ENCODE measurements at places on chromosomes 12 and 14. TPM values are rescaled to one million over a fixed set of nuclear protein-coding genes. Genes with fewer than 3 reads are reported as not detected.

The SLC6A15 gene
- not detected for polyA plus RNA-seq

The CMA1 gene
- polyA plus RNA-seq, result not detected

GRCh38 chr12:3646561-3647241, 106.2 kb downstream of the CRACR2A start:
- no peaks in the 10 kb centered on the region for H3K27me3 ChIP-seq
- peaks cover 62% of the 10 kb centered on the region for H3K36me3 ChIP-seq
- no peak overlapping the region for H3K27ac ChIP-seq
- H3K4me3 ChIP-seq, result no peak overlapping the region
- H3K4me1 ChIP-seq, result no peaks in the 10 kb centered on the region

- H3K27me3 ChIP-seq, result no peaks in the 10 kb centered on the region
- no peak overlapping the region for H3K27ac ChIP-seq
- peak; percentile 19 for DNase-seq
- no peak overlapping the region for H3K4me3 ChIP-seq
- H3K36me3 ChIP-seq, result no peaks in the 10 kb centered on the region
- H3K4me1 ChIP-seq, result peaks cover 4% of the 10 kb centered on the region
Measured at GRCh38 chr12:93135286-93136239, 206.5 kb upstream of the EEA1 start.

GRCh38 chr12:94670075-94670474, 19.7 kb upstream of the TMCC3 start:
- no peak overlapping the region for H3K27ac ChIP-seq
- H3K4me1 ChIP-seq, result no peaks in the 10 kb centered on the region
- peaks cover 5% of the 10 kb centered on the region for H3K27me3 ChIP-seq
- no peaks in the 10 kb centered on the region for H3K36me3 ChIP-seq
- H3K4me3 ChIP-seq, result no peak overlapping the region
- DNase-seq, result no peak

- H3K4me1 ChIP-seq, result no peaks in the 10 kb centered on the region
- H3K27ac ChIP-seq, result no peak overlapping the region
- H3K27me3 ChIP-seq, result no peaks in the 10 kb centered on the region
- H3K4me3 ChIP-seq, result no peak overlapping the region
- no peak for DNase-seq
Measured at GRCh38 chr12:27682534-27682933, 13.7 kb upstream of the REP15 start.

- DNase-seq, result no peak
- no peaks in the 10 kb centered on the region for H3K36me3 ChIP-seq
- H3K4me1 ChIP-seq, result no peaks in the 10 kb centered on the region
- no peaks in the 10 kb centered on the region for H3K27me3 ChIP-seq
- H3K4me3 ChIP-seq, result no peak overlapping the region
- no peak overlapping the region for H3K27ac ChIP-seq
Measured at GRCh38 chr14:96445844-96446710, 54.1 kb downstream of the AK7 start.

GRCh38 chr12:123078120-123078465, 72.8 kb downstream of the PITPNM2 start:
- DNase-seq, result no peak
- H3K4me1 ChIP-seq, result peaks cover 45% of the 10 kb centered on the region
- H3K27me3 ChIP-seq, result no peaks in the 10 kb centered on the region
- H3K4me3 ChIP-seq, result no peak overlapping the region
- no peak overlapping the region for H3K27ac ChIP-seq
- no peaks in the 10 kb centered on the region for H3K36me3 ChIP-seq

DNA sequence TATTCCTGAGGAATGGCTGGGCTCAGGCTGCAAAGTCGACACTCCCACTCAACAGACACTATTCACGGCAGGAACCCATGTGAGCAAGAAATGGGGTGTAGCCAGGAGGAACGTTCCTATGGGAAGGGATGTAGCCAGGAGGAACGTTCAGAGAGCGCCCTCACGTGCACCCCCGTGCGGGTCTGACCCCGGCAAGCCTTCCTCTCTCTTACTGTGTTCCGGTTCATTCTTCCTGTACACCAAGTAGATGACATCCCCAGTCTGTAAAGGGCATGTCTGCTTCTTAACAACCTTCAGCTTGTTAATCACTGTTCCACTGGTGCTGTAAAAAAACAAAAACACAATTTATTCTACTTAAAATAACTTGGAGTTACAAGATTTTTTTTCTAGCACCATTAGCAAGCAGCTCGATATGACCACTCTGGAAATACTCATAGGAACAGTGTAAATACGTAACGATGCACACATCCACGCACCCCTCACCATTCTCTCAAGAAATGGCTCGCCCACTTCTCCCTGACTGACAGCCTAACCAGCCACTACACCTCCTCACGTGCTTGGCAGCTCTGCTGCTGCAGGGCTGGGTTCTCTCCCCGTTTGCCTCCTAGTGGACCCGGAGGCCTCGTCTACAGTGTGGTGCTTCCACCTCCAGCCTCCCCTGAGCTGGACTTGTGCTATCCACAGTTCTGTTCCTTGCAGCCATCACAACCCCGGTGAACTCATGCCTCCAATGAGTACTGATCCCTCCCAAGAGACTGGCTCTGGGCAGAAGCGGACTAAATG, 15.1 kb downstream of the CHFR start:
- peak overlapping the region; percentile 34 for H3K27ac ChIP-seq
- no peak overlapping the region for H3K4me3 ChIP-seq
- no peaks in the 10 kb centered on the region for H3K27me3 ChIP-seq
- H3K4me1 ChIP-seq, result peaks cover 12% of the 10 kb centered on the region
